ENCODE measurements at places on chromosomes 3 and 15. TPM values are rescaled to one million over a fixed set of nuclear protein-coding genes. Genes with fewer than 3 reads are reported as not detected.

DNA sequence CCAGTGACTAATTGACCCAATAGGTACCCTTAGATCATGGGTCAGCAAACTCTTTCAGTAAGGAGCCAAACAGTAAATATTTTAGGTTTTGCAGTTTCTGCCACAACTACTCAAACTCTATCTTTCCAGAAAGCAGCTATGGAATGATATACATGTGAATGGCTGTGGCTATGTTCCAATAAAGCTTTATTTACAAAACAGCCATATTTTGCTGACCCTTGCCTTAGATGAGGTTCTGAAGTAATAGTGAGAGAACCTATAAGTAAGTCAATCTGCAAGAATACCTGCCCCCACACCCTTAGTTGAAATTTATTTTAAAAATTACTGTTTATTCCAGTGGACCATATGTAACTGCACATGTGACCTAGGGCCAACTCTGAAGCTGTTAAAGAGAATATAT lies 134.0 kb downstream of the CMSS1 start:
- no peak overlapping the region for H3K4me3 ChIP-seq
- no peaks in the 10 kb centered on the region for H3K4me1 ChIP-seq
- H3K27me3 ChIP-seq: no peaks in the 10 kb centered on the region
- no peaks in the 10 kb centered on the region for H3K36me3 ChIP-seq
- H3K27ac ChIP-seq: no peak overlapping the region

DNA sequence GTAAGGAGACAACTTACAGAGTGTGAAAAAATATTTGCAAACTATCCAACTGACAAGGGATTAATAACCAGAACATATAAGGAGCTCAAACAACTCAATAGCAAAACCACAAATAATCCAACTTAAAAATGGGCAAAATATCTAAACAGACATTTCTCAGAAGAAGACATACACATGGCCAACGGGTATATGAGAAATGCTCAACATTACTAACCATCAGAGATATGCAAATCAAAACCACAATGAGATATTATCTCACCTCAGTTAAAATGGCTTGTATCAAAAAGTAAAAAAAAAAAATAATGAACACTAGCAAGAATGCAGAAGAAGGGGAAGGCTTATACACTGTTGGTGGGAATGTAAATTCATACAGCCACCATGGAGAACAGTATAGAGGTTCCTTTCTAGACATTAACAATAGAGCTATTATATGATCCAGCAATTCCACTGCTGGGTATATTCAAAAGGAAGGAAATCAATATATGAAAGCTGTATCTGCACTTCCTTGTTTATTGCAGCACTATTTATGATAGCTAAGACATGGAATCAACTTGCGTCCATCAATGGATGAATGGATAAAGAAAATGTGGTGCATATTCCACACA lies 998.6 kb downstream of the NAALADL2 start:
- no peaks in the 10 kb centered on the region for H3K4me1 ChIP-seq
- H3K36me3 ChIP-seq: no peaks in the 10 kb centered on the region
- no peak for DNase-seq
- H3K27ac ChIP-seq: no peak overlapping the region
- H3K4me3 ChIP-seq: no peak overlapping the region

DNA sequence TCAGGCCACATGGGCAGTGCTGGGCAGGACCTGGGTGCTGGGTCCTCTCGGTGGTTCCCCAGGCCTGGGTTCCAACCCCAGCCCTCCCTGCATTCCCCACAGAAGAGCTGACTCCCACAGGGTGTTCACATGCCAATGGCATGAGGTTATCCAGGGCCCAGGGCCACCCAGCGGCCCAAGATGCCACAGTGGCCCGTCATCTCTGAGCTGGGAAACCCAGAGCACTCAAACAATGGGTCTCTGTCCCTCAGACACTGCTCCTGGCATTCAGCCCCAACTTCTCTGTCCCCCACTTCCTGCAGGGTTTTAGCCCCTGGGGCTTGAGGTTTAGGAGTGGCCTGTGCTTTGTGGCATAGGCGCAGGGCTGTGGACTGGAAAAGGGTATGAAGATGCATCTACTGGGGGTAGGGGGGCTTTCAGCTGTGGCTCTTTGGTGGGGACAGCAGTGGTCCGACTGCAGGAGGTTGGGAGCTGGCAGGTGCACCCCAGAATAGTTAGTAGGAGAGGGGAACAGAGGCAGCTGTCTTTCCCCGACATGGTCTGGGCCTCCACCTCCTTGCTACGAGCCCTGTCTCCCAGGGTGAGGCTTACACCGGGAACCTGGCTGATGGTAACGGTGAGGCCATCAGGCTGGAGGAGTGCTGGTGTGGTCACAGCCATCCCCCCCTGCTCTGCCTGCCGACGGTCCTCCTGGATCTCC lies 1.7 kb downstream of the CCDC9B start:
- no peaks in the 10 kb centered on the region for H3K27me3 ChIP-seq
- no peaks in the 10 kb centered on the region for H3K36me3 ChIP-seq
- DNase-seq: no peak
- H3K27ac ChIP-seq: peak overlapping the region; percentile 94
- peak overlapping the region; percentile 45 for H3K4me3 ChIP-seq
- H3K4me1 ChIP-seq: peaks cover 89% of the 10 kb centered on the region

DNA sequence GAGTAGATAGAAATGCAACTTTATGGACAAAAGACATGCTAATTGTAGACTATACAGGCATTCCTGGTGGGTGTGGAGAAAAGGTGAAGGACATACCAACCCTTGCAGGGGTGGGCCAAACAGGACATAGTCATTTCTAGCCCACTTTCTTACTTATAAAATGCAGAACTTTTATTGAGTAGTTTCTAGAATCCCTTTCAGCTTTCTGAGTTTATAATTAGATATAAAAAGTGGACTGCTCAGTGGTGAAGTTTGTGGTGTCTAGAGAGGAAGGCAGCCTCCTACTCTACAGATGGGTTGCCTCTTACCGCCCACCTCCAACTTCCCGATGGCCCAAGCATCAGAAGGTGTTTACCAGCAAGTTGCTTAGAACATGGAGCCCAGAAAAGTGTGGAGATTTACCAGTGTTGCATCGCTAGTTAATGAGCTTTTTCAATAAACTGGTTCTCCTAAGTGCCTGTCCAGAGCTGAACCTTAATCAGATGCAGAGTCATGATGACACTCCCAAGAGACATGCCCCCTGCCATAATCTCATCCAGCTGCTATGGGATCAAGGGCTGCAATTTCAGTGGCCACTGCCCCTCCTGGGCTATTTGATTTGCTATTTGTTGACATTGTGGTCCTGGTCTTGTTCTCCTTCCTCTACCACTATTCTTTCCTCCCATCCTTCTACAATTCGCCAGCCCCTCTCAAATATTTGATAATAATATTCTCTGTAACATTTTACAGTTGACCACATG lies 77.5 kb upstream of the STRIT1 start:
- no peak overlapping the region for H3K4me3 ChIP-seq
- no peak overlapping the region for H3K27ac ChIP-seq
- no peaks in the 10 kb centered on the region for H3K27me3 ChIP-seq
- H3K4me1 ChIP-seq: no peaks in the 10 kb centered on the region

DNA sequence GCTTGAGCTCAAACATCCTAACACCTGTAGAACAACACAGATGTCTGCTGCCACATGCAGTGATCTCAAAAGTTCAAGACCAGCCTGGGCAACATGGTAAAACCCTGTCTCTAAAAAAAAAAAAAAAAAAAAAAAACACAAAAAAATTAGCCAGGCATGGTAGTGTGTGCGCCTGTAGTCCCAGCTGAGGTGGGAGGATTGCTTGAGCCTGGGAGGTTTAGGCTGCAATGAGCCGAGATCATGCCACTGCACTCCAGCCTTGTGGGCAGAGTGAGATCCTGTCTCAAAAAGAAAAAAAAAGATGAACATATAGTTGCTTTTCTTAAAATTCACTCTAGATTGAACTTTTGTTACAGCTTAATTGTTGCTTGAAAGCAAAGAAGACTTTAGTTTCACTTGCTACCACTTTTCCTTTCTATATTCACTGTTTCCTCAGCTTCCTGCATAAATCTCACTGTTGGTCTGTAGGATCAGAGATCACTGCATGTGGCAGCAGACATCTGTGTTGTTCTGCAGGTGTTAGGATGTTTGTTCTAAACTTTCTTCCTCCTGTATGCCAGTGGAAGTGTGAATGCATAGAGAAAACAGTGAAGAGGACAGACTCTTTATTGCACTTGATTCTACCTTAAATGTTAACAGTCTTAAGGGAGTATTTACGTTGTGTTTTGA lies 12.6 kb downstream of the RAB11A start:
- peaks cover 47% of the 10 kb centered on the region for H3K36me3 ChIP-seq
- no peak overlapping the region for H3K27ac ChIP-seq
- H3K4me1 ChIP-seq: peaks cover 15% of the 10 kb centered on the region
- DNase-seq: no peak
- no peaks in the 10 kb centered on the region for H3K27me3 ChIP-seq

Gene ITPKA
- total RNA-seq: not detected

DNA sequence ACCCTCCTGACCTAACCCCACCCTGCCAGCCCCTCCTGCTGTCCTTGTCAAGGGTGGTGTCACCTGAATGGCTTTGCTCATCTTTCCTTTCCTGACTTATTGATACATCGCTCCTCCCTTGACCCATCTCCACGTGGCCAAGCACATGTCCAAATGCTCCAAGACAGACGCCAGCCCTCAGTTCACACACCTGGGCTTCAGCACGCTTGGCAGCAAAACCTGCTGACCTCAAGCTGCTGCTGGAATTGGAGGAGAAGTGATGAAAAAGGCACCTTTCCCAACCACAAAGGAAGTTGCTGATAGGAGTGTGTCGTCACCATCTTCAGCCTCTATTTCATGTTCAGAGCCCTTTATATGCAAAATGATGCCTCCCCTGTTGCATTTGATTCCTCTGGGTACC lies 141.3 kb downstream of the TLE3 start:
- DNase-seq: peak; percentile 72
- no peaks in the 10 kb centered on the region for H3K27me3 ChIP-seq
- no peak overlapping the region for H3K4me3 ChIP-seq
- no peaks in the 10 kb centered on the region for H3K36me3 ChIP-seq

GRCh38 chr3:12369029-12369428 lies 80.2 kb downstream of the PPARG start:
- H3K4me3 ChIP-seq: no peak overlapping the region
- H3K27ac ChIP-seq: no peak overlapping the region
- no peaks in the 10 kb centered on the region for H3K36me3 ChIP-seq

DNA sequence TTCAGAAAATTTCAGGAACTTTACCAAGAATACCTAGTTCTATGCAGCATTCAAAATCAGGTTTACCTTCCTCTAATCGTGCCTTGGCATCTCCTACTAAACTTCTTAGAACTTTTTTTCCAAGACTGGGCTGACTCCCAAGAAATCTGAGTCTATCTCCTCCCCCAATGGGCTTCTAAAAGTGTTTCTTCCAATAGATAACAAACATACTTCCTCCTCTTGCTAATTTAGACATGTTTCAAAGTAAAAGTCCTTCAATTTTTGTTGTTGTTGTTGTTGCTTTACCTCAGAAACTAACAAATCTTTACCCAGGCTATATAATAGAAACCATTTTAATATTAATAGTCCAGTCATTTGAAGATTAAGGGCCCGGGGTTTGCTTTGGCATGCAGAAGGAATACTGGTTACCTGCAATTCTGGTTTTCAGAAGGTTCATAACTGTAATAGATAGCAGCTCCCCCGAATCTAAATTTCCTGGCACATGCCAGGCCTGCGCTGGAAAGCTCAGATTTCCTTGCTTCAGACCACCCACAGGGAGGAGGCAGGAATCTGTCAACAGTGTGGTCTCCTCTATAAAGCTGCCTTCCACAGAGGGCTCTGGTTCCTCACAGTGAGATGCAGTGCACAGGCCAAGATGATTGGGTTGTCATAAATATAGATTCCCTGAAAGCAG lies 188.7 kb downstream of the THRB start:
- no peak overlapping the region for H3K4me3 ChIP-seq
- DNase-seq: no peak
- no peaks in the 10 kb centered on the region for H3K36me3 ChIP-seq
- H3K4me1 ChIP-seq: peaks cover 8% of the 10 kb centered on the region
- no peaks in the 10 kb centered on the region for H3K27me3 ChIP-seq
- no peak overlapping the region for H3K27ac ChIP-seq

DNA sequence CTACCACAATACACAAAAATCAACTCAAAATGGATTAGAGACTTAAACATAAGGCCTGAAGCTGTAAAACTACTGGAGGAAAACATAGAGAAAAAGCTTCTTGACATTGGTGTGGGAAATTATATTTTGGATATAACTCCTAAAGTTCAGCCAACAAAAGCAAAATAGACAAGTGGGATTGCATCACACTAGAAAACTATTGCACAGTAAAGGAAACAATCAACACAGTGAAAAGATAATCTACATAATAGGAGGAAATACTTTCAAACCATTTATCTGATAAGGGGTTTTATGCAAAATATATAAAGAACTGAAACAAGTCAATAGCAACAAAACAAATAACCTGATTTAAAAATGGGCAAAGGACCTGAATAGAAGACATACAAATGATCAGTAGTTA lies 37.6 kb upstream of the TP63 start:
- H3K36me3 ChIP-seq: no peaks in the 10 kb centered on the region
- H3K27ac ChIP-seq: no peak overlapping the region
- no peak for DNase-seq
- no peaks in the 10 kb centered on the region for H3K27me3 ChIP-seq

Gene RPL32
- 2,085 TPM for total RNA-seq

Gene SNTN
- total RNA-seq: not detected

Gene FBN1
- 102 TPM for total RNA-seq

Gene C15orf62
- total RNA-seq: 2.9 TPM

- no peaks in the 10 kb centered on the region for H3K4me1 ChIP-seq
- no peaks in the 10 kb centered on the region for H3K27me3 ChIP-seq
- no peak overlapping the region for H3K4me3 ChIP-seq
- DNase-seq: no peak
- H3K36me3 ChIP-seq: no peaks in the 10 kb centered on the region
- H3K27ac ChIP-seq: no peak overlapping the region
Measured at GRCh38 chr3:38636464-38636863, 13.0 kb downstream of the SCN5A start.
